ENCODE measurements at places on chromosomes 1 and 21.

DNA sequence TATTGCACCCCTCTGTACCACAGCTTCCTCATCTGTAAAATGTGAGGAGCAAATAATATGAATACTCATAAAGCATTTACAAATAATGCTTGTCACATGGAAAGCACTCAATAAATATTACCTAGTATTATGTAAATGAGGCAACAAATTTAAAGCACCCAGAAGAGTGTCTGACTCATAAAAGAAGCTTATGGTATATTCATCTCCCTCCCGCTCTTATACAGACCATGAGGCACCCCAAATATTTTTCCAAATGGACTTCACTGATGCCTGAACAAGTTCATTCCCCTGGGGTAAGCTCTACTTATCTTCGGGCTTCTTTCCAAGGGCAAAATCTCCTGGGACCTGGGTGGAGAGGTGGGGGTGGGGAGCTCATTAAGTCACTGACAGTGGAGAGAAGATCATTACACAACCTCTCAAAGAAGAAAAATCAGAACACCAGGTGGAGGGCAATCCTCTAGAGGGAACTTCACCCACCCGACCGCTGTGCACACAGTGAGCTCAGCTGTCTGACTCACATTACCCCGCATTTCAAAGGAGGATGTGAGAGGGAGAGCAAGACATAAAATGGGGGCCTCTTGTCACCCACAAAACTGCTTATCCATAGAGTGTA, 166.2 kb downstream of the ASTN1 start:
- DNase-seq = no peak

- DNase-seq = no peak
Observed at GRCh38 chr1:35683012-35683411, 35.7 kb downstream of the C1orf216 start.

DNA sequence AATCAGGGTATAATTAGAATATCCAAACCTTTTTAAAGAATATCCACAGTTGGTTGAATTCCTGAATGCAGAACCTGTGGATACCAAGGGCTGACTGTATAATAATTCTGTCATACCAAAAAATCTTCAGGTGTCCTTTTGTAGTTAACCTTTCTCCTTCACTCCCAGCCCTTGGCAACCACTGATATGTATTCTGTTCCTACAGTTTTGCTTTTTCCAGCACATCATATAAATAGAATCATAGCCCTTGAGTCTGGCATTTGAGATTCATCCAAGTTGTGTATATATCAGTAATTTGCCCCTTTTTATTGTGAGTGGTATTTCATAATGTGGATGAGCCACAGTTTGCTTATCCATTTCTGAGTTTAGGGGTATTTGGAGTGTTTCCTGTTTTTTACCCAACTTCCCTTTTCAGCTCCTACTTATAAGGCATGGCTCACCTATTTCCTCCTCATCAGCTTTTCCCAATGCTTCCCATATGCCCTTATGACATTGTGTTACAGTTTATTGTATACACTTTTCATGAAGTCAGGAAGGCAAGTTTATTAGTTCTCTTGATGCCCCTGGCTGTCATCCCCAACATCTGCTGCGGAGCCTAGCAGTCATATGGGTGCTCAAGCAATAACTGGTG, 35.0 kb upstream of the AGO1 start:
- DNase-seq = no peak

- DNase-seq = no peak
Observed at GRCh38 chr1:41423511-41424191, 60.8 kb downstream of the EDN2 start.

- no peak for DNase-seq
Observed at GRCh38 chr1:84253891-84254290, 47.6 kb upstream of the SAMD13 start.

GRCh38 chr21:19683492-19683891, 1279.9 kb upstream of the TMPRSS15 start:
- no peak for DNase-seq

- no peak for DNase-seq
Observed at GRCh38 chr1:151994956-151995355, 1.3 kb upstream of the S100A10 start.

- DNase-seq = no peak
Observed at GRCh38 chr1:100735244-100735643, 15.7 kb downstream of the VCAM1 start.

DNA sequence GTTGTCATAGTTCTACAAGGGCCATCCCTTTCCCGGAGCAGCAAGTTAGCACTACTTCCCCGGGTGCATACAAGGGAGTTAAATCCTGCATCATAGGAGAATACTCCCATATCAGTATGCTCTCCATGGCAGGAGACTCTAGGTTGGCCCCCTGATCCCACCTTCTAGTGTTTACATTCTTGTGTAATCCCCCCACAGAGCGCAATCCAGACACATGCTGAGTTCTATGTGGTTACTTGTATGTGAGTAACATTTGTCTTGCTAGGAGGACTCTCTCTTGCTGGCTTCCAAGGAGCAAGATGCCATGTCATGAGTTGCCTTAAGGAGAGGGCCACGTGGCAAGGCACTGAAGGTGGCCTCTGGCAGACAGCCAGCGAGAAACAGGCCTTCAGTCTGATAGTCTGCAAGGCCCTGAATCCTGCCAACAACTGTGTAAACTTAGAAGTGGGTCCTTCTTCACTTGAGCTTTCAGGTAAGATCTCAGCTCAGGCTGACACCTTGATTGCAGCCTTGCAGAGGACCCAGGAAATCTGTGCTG, 155.3 kb downstream of the CDC7 start:
- DNase-seq = no peak

DNA sequence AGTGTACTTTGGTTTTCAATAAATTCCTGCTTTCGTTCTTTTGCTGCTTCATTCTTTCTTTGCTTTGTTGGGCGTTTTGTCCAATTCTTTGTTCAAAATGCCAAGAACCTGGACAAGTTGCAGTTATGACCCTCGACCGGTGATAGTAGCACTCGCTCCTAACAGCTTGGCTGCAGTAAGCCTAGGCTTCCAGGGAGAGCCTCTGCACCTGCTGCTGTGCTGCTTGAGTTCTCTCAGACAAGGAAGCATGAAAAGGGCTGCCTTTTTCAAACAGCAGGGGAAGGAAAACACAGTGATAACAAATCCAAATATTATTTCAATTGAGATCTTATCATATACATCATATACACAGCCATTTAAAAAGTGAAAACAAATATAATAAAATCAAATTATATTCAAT, 12.8 kb upstream of the RIPK4 start:
- no peak for DNase-seq

DNA sequence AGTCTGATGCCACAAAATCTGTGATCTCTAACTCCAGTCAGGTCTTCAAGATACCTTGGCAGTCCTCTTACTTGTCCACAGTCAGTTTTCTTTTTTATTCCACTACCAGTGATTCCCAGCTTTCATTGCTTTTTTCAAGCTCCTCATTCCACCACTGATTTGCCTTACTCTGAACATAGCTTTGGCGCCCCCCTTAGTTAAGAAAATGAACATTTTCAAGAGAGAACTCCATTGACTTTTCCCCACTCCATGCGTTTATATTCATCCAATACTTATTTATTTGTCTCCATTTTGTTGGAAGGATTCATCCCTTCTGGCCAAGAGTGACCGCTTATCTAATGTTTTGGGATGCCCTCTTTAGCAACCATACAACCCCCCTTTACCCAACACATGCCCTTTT, 33.9 kb upstream of the IPO9 start:
- no peak for DNase-seq

Measured in pulmonary artery endothelial cell (primary cell).